ENCODE measurements at places on chromosomes 5 and 9.

- no peak for DNase-seq
Measured at GRCh38 chr5:157570531-157571200, 4.9 kb downstream of the ADAM19 start.

- DNase-seq: no peak
Measured at GRCh38 chr5:128101676-128102075, 18.1 kb downstream of the SLC12A2 start.

DNA sequence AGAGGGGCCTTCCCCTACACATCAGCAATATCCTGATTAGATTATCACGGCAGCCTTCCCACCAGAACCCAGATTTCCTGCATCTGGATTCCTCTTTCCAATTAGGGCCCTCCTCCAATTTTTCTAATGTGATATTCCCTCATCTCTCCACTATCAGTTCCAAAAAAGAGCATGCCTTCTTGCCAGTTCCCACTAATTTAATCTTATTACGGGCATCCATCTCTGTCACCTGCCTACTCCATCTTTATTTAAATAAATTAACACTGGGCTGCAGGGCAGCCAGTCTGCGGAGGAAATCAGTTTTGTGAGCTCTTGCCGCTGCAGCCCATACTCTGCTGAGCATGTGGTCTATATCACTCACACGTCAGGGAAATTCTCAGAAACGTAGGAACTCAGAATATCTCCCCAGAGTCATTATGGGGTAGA, 16.6 kb upstream of the FBP2 start:
- no peak for DNase-seq

DNA sequence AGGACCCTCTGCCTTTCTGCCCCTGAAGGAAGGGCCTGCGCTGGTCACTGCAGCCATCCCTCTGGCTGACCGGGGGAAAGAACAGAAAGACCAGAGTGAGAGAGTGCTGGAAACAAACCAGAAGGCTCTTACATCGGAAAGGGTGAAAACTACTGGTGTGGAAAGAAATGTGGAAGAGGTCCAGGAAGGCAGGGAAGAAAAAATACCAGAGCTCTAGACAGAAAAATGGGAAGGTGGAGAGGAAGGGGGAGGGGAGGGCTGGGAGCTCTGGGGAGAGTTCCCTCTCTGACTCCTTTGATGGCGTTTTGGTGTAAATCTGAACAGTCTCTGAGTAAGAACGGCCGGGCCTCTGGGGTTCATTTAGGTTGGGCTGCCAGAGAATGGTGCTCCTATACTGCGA, 47.7 kb downstream of the COL23A1 start:
- DNase-seq: no peak

- DNase-seq: no peak
Measured at GRCh38 chr9:106891286-106891685, 28.3 kb downstream of the ZNF462 start.

DNA sequence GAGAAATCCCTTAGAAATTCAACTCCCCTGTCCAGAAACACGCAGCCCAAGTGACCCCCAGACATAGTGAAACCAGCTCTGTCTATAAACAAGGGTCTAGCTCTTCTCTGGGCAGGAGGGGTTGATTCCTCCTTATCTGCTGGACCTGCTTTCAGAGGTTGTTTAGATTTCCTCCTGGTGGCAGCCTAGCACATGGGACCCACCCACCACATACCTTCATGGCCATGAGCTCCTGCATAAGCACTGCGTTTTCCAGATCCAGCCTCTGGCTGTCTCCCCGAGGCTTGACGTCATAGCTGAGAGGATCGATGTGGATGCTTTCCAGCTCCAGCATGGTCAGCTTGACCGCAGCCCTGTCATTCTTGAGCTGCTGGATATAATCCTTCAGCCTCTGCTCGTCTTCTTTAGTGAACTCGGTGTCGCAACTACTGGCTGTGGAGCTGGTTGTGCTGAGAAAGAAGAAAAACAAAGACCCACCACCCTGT, 77.0 kb downstream of the DCP2 start:
- DNase-seq: no peak

GRCh38 chr5:142542906-142543305, 143.0 kb downstream of the FGF1 start:
- DNase-seq: no peak

DNA sequence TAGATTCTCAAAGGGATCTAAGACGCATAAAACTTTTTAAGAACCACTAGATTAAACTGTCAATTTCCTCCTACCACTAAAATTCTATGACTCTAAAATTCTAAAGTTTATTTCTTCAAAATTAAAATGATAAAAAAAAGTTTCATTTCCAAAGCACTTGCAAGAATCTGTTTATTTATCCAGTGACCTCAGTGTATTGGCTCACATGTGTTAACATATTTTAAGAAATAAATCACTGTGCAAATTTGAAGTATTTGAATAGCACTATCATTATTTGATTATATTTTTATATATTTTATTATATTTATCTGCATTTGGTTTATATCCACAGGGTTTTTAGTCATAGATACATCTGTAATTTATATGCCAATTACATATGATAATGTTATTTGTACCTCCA, 62.2 kb upstream of the SLC12A2 start:
- DNase-seq: no peak

GRCh38 chr5:126516852-126517251, 78.2 kb downstream of the ALDH7A1 start:
- DNase-seq: no peak

DNA sequence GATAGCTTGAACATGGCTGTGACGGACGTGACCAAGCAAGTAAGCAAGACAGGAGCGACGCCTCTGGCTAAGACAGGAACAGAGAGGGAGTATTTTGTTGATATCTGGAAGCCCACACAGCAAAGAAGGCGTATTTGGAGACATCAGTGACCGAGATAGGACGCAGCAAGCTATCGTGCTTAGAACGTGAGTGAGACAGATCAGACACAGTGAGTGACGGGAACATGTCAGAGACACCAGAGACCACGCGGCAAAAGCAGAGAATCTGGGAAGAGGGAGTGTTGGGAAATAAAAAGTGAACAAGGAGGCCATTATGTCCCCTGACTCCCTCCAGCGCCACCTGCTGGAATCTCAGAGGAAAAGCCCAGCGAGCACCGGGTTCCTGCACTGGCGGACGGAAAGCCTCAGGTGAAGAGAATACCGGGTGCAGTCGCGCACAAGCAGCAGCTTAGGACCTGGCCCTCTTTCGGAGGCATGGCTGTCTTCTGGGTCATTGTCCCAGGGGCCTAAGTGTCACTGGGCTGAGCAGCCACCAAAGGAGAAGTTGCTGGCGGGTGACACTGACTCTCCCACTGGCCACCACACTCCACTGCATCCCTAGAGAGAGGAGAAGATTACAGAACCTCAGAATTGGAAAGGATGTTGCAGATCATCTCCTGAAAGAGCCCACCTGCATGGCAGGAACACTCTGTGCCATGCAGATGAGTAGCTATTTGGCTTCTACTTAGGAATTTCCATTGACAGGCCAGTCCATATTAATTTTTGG, 99.1 kb downstream of the FBXO38 start:
- peak; percentile 38 for DNase-seq

DNA sequence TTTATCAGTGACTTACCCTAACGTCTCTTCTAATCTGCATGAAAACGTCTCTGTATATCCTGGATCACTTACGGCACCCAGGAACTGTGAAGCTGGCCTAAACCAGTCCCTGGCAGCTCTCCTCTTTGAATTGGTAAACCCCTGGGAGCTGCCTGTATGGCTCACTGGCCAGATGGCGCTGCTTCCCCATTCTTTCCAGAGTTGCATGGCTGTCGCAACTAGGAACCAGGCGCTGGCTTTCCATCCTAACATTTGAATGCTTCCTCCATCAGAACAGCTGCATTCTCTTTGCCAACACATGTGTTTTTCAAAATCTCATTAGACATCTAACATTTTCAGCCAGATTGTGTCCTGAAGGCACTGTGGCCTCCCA, 8.0 kb upstream of the PCA3 start:
- peak; percentile 3 for DNase-seq

- DNase-seq: no peak
Measured at GRCh38 chr9:130942084-130942483, 3.0 kb upstream of the FIBCD1 start.

DNA sequence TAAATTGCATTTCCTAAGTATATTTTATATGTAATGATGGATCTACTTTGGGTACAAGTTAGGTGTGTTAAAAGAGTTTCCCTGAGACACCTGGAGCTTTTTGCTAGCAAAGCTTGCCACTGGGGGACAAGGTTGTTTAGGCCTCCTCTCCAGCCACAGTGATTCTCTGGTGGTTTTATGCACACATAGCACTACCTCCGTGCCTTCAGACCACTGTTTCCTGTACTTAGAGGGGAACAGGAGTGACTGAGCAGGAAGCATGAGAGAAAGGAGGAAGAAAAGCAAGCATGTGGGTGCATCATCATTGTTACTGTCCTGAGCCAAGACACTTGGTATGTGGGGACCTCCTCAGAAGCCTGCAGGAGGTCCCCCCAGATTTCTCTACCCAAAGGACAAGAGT, 272.1 kb downstream of the RASEF start:
- DNase-seq: no peak

GRCh38 chr9:21081999-21082398, 4.3 kb upstream of the IFNB1 start:
- no peak for DNase-seq

GRCh38 chr9:30630459-30630858, 1754.0 kb upstream of the ACO1 start:
- no peak for DNase-seq

DNA sequence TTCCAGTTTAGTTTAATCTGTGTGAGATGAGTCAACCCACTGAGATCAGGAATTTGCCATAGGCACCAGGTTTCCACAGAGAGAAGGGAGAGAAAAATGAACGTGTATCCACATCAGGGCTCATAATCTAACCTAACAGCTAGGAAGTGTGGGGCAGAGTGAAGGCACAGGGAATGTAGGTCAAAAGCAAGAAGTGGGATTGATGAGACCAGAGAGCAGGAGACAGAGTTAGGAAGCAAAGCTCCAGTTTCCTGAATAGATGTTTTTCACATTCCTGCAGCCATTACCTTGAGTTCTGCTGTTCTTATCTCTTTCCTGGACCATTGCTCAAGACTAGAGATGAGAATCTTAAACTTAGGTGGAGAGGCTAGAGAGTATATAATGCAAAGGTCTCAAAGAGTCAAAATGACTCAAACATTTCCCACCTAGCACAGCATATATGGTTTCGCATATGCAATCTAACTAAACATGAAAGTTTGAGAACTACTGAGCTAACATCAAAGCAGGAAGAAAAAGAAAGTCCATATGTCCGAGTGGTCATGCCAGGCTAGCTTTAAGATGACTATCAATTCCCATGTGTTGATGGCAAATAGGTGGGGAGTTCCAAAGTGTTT, 41.1 kb upstream of the GNAQ start:
- no peak for DNase-seq

GRCh38 chr9:27426511-27427271, 97.4 kb upstream of the IFNK start:
- DNase-seq: no peak

DNA sequence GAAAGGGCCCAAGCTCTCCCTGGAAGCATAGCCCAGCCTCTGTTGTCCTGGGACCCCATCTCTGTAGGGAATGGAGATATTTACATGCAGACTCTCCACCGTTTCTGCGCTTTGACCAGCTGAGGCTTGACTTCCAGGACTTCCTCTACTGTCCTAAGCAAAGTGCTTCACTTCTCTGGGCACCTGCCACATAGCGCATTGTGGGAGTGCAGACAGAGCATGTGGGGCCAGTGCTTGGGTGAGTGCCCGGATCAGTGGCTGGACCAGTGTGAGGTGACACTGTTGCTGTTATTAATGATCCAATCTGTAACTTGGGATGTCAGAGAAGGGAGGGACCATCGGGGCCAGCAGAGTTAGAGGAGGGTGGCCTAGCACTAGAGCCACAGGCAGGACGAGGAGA, 10.5 kb downstream of the CXCL14 start:
- DNase-seq: no peak

DNA sequence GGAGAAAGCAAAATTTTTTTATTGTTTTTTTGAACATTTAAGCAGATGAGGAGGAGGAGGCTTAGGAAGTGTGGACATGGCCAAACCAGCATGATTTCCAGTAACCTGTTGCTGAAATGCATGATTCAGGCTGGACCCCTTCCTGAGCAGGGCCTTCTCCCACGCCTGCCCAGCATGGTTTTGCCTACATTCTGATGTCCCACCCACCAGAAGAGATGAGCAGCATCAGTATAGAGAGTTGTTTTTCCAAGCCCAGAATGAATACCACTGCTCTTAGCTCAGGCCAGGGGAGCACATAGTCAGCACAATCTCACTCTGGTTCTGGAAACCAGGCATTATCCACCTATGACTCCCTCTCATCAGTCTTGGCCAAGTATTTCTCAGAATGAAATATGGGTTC, 90.1 kb downstream of the PAPPA start:
- no peak for DNase-seq

DNA sequence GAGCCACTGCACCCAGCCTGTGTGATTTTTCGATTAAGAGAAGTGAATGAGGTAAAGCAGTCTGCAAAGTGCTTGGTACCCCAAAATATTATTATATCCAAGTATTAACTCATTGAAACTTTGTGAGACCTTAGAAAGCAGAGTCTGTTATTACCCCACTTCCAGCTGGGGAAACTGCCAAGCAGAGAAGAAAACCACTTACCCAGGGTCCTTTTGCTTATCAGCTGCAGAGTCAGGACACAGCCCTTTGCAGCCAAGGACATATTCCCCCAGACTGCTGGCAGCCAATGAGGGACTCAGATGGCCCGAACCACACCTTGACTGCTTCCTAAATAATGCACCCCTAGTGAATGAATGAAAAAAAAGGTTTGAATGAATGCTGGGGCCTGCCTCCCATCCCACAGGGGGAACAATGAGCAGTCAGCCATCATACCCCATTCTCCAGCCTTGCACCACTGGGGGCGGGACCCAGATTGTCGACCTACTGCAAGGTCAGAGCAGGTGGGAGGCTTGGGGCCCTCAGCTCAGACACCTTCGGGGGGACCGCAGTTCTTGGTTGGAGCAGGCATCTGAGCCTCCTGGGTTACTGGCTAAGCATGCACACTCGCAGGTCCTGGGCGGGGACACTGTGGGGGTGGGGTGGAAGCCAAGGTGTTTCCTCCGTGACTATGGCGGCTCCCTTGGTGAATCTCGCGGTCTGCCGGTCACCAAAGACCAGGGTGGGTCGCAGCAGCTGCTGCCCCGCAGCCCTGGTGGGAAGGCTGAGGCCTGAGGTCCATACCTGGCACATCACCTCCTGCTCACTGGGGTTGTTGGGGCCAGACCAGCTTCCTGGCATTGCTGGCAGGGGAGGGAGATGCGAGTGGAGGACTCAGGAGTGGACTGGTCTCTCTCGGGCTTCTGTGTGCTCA, 29.7 kb downstream of the PRRT1B start:
- DNase-seq: no peak

DNA sequence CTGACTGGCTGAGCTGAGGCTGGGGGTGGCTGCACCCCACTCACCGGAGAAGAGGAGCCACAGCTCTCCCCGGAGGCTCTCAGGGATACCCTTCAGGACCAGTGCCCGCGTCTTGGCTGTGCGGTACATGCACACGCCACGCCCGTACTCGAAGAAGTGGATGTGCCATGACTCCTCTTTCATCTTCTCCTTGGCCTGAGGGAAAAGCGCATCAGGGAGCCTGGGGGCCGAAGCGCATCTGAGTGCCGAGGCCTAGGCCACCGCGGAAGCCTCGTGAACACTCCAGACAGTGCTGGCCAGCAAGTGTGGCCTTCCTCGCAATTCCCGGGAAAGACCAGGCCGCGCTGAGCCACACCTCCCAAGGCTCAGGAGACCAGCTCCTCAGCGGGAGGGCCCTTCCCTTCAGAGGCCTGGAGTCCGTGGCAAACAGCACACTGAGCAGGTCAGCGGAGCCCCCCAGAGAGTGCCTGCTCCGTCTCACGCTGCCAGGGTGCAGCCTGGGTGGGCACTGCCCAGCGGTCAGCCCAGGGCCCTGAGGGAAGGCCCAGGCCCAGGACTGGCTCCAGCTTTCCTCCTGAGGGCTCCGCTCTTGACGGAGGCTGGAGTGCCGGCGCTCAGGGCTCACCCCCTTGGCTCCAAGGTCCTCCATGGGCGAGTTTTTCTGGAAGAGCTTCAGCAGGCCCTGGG, 20.5 kb upstream of the MRNIP start:
- no peak for DNase-seq
